ENCODE measurements at places on chromosomes 12 and 14. TPM values are rescaled to one million over a fixed set of nuclear protein-coding genes. Genes with fewer than 3 reads are reported as not detected.

GRCh38 chr12:12819752-12820311 lies 6.7 kb downstream of the DDX47 start:
- DNase-seq = peak; percentile 21

The TEAD4 gene
- total RNA-seq = 5.6 TPM

- DNase-seq = no peak
Observed at GRCh38 chr14:56180754-56181542, 62.7 kb downstream of the PELI2 start.

GRCh38 chr12:4486980-4487379 lies 41.4 kb upstream of the FGF6 start:
- DNase-seq = no peak

DNA sequence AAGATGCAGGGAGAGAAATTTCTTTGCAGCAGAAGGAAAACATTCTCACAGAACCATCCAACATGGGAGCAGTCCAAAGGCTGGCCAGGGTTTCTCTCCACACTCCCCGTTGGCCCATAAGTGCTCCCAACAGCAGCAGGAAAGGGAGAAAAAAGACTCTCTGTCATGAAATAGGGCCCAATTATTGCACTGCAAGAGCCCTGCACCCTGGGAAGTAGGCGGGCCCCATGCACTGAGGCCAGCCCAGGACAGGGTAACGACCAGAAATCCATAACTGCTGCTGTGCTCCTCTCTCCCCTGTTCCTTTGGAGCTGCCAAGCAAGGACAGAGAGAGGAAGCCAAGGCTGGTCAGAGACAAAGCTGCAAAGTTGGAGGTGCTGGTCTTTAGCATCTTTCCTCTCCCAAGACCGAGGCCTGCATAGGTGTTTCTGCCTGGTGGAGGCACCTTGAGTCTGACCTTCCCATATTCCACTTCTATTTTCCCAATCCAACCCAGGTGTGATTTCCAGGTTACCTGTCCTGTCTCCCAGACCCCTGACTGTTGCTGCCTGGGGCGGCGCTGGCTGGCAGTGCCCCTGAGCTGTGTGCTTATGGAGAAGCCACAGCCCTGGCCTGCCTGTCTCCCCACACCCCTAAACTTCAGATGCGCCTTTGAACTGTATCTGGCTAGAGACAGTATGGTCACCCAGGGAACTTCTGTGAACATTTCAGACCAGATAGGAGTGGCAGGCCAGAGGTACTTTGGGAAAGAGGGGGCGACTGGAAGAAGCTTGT lies 6.8 kb downstream of the GALNT16 start:
- no peak for DNase-seq

- DNase-seq = no peak
Observed at GRCh38 chr12:98388126-98388525, 127.3 kb upstream of the TMPO start.

- DNase-seq = no peak
Observed at GRCh38 chr14:53006931-53007562, 56.2 kb upstream of the FERMT2 start.

GRCh38 chr12:124655698-124656516 lies 88.5 kb upstream of the NCOR2 start:
- peak; percentile 88 for DNase-seq

DNA sequence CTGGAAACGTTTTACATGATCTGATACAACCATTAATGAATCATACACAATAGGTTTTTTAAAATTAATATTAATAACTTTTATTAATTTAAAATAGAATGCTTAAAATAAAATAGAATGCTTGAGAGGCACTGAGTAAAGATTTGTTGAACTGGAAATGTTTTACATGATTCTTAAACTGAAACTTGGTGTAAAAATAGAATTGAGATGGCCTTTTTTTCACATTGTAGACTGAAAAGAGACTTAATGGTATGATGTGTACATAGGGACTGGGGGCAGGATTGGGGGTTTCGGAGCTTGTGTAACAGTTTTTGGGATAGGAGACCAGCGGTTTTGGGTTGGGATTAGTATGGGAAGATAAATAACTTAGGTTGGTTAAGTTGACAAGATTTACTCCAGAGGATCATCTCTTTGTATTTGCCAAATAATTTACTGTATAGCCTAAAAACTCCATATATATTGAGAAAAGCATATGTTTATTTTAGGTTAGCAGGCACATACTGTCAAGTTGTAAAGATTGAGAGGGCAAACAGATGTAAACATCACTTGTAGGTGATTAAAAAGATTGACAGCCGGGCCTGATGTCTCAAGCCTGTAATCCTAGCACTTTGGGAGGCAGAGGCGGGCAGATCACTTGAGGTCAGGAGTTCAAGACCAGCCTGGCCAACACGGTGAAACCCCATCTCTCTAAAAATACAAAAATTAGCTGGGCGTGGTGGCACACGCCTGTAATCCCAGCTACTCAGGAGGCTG lies 2.0 kb upstream of the ZNF410 start:
- no peak for DNase-seq

- no peak for DNase-seq
Observed at GRCh38 chr12:43696154-43696553, 62.4 kb downstream of the PUS7L start.

The OVCH1 gene
- total RNA-seq = 0.92 TPM

The NGB gene
- 1.0 TPM for total RNA-seq
